ENCODE measurements at places on chromosomes 4 and X.

DNA sequence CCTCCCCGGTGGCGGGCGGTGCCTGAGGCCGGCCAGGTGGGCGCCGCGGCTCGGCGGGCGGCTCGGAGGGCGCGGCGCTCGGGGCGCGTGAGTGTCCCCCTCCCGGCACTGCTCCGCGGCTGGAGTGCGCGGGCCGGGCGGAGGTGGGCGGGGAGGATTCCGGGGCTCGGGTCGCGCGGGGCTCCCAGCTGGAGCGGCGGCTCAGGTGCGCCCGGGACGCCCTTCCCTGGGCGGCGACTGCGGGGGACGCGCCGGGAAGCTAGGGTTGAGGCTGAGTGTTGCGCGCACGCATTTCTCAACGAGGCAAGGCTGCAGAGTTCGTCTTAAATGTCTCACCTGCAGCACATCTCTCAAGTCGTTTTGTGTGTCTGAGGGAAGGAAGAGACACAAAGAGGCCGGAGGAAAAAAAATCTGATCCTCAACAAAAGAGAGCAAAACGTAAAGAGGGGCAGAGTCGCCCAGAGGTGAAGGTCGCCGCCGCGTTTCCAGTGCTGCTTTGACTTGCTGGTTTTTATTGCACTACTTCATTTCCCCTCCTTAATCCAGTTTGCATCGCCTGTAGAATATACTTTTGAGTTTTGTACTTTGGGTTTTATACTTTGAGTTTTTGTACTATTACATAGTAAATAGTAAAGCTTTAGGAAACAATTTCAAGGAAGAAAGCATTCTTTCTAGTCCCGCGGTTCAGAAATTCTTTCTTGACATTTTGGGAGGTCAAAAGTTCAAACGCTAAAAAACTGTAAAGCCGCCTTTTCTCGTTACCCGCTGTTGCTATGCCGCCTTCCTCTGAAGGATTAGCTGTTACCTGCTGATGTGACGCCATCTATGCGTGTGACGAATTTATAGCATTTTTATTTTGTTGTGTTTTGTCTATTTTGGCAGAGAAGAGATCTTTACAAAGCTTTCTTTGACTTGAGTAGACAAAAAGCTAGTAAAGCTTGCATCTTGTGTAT, 106.5 kb upstream of the STOX2 start:
- DNase-seq: no peak

- DNase-seq: no peak
Measured at GRCh38 chr4:152132776-152133175, 372.0 kb upstream of the GATB start.

- no peak for DNase-seq
Measured at GRCh38 chrX:119228512-119229252, 7.4 kb upstream of the PGRMC1 start.

DNA sequence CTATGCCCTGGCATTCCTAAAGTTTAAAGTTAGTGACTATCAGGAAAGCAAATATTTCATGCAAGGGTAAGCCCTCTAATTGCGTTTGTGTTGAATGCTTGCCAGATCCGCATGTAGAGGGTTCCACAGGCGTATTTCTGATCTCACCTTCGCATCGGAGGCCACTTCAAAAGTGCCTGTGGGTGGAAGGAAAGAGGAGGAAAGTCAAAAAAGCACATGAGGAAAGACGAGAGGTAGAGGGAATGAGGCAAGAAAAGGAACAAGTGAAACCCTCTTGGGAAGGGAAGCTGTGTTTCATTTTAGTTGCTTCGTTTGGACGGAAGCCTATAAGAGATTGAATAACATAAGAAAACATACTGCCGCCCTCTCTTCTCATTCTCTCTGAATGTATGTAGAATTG, 628.8 kb downstream of the SPRY1 start:
- DNase-seq: no peak

- no peak for DNase-seq
Measured at GRCh38 chr4:60682901-60683300, 517.2 kb upstream of the ADGRL3 start.

DNA sequence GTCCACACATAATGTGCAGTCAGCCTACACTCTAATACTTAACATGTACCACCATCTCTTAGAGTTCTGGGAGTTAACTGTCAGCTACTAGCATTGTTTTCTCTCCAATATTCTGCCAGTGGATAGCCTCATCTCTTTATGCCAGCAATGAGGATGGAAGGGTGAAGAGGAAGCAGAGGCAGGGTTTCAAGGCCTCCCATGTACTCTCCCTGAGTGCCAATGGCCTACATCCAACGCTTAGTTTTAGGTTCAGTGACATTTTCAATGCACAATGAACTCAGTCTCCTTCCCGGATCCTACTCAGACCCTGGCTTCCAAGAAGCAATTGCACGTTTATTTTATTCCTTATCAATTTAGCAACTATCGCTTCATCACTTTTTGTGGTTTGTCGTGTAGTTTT, 686.1 kb downstream of the DMD start:
- DNase-seq: no peak

DNA sequence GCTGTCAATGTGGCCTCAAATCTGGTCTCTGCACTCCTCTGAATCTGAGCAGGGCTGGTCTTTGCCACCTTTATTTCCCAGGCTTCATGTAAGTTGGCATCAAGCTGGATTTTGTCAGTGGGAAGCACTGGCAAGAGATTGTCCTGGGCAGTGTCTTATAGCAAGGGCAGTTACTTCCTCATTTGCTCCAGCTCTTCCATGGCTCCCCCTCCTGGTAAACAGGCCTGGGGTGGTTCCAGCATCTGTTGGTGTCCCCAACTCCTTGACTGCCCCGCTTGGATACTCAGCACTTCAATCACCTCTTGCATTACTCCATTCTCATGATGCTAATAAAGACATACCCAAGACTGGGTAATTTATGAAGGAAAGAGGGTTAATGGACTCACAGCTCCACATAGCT, 15.0 kb upstream of the REST start:
- DNase-seq: no peak

DNA sequence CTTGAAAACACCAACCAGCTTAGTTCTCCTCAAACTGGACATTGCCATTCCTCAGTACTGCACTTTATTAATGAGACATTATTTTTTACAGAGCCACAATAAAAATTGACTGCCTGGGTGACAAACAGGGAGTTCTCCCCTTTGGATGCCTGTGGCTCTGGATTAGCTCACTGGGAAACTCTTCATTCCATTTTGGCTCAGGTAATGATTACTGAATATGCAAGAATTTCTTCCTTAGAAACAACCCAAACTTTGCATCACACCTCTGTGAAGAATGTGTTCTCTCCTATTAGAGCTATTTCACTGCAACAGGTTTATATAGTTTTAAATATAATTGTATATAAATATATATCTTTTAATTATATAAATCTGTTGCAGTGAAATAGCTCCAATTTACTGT, 2065.8 kb downstream of the ARAP2 start:
- DNase-seq: no peak

GRCh38 chr4:74394476-74395136, 29.7 kb downstream of the EREG start:
- DNase-seq: no peak

GRCh38 chr4:124487651-124488050, 224.9 kb downstream of the ANKRD50 start:
- DNase-seq: no peak

DNA sequence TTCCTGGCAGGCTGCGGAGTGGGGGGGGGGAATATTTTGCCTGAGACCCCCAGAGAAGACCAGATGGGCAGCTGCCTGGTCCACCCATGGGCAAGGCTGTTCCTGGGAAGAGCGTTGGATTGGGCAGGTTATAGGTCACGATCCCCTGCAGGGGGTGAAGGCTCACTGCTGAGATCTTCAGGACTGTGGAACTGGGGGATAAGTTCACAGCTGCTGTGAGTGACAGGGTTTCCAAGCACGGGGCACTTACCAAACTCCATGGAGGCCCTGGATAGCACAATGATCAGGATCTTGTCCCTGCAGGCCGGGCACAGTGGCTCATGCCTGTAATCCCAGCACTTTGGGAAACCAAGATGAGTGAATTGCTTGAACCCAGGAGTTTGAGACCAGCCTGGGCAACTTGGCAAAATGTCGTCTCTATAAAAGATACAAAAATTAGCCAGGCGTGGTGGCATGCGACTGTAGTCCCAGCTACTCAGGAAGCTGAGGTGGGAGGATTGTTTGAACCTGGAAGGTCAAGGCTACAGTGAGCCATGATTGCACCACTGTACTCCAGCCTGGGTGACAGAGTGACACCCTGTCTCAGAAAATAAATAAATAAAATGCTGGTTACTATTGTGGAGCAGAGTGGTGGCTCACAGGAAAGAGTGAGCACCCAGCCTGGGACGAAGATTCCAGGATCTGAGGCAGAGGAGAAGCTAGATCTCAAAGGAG, 68.0 kb upstream of the HELT start:
- DNase-seq: no peak

GRCh38 chr4:184451726-184452125, 22.6 kb downstream of the IRF2 start:
- DNase-seq: no peak
